ENCODE measurements at places on chromosomes 2 and 18.
A peak's percentile ranks its signal among the peaks of the same experiment; 100 is the strongest.

DNA sequence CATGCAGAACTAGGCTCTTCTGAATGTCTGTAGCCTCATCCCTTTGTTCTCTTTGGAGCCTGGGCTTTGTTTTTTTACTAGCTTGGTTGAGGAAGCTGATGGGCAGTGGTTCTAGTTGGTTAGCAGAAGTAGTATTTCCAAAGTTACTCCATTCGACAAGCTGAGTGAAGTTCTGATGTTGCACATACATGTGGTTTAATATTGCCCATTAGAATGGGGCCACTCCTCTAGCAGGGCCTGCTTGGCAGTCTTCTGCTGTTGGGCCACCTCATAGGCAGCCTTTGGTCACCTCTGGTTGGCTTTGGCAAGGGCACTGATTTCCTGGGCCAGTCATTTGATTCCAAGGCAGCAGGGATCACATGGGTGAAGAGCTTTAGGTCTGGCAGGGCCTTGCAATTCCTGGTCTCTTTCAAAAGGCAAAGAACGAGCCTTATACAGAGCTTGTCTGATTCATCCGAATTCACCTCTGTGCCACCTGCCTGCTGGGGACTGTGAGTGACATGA is 2.5 kb downstream of the RPIA start:
- no peak for DNase-seq

- DNase-seq, result no peak
These were observed 17.0 kb downstream of the ANKRD29 start for GRCh38 chr18:23645568-23646175.

DNA sequence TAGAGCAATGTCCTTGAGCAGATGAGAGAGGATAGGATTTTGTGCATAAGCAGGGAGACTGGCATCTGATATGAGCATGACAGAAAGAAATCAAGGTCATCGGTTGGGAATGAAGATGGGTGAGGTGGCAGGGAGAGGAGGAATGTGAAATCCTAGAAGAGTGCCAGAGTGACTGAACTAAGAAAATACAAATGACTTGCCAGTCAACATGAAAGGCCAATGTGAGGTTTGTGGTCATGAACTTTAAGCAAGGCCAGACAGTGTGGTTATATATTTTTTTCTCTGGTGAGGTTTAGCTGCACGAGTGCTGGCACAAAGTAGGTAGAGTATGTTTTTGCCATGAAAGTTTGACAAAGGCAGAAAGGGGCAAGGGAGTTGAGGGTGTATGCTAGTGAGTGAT is 21.2 kb downstream of the QPCT start:
- no peak for DNase-seq

DNA sequence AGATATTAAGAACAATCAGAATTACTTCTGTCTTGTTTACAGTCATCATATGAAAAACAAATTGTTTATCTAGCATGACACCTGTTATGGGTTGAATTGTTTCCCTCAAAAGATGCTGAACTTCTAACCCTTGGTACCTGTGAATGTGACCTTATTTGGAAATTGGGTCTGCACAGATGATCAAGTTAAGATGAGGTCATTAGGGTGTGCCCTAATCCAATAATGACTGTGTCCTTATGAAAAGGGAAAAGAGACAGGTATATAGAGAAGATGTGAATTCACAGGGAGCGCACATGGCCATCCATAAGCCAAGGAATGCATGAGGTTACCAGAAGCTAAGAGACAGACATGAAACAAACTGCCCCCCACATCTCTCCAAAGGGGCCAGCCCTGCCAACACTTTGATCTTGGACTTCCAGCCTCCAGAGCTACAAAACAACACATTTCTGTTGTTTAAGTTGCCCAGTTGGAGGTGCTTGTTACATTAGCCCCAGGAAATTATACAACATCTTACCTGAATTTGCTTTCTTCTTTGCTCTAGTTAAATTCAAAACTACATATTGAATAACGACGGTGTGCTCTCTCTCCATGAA is 2.3 kb upstream of the HPCAL1 start:
- no peak for DNase-seq

GRCh38 chr2:128726911-128727310 is 408.2 kb upstream of the HS6ST1 start:
- DNase-seq, result no peak

- DNase-seq, result no peak
These were observed 4.0 kb upstream of the NOP58 start for GRCh38 chr2:202261531-202261930.

DNA sequence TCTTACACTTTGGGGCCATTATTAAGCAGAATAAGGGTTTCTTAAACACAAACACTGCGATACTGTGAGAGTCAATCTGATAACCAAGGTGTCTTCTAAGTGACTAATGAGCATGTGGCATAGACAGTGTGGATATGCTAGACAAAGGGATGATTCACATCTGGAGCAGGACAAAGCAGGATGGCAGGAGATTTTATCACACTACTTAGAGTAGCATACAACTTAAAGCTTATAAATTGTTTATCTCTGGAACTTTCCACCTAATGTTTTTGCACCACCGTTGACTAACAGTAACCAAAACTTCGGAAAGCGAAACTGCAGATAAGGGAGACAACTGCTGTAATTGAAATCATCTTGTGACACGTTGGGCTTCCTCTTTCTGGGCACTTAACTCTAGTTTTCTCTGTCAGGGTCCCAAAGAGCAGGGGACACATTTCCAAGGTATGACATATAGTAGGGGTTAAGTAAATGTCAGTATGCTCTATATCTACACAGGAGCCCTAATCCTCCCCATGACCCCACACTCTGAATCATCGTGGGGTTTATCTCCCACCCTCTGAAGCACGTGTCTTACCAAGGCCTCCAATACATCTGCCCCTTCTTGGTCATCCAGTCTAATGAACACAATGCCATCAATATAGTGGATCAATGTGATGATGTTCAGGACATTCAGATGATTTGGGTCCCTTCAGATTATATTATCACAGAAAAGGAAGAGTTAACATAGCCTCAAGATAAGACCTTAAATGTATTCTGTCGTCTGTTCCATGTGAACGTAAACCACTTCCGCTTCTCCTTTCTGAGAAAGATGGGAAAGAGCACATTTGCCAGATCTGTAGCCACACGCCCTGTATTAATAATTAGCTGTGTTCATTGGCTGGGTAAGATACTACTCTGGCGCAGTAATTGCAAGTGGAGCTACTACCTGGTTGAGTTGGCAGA is 78.7 kb downstream of the FTCDNL1 start:
- no peak for DNase-seq

- no peak for DNase-seq
These were observed 141.1 kb downstream of the CDH20 start for GRCh38 chr18:61474341-61474740.

DNA sequence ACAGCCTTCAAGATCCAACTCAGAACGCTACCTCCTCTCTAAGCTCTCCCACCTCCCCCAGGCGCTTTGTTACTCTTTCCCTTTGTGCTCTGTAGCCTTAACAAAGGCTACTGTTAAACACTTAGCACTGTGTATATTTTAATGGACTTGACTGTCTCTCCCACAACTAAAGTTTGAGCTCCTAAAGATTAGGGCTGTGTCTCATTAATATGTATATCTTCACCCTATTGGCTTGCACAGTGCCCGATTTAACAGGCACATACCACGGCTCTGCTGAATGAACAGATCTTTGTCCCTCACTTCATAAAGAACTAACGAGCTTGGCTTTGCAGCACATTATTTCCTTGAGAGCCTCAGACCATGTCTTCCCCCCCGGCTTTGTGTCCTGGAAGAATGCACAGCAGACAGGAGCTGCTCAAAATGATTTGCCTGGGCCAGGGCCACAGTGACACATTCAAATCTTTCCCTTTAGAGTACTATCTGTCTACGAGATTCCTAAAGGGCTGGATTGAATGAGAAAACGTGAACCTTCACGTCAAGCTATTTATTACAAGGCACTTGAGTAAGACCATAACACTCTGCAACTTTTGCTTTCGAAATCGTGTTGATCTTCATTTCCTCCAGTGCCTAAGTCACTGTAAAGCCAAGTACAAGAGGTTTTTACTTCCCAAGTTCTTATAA is 22.1 kb downstream of the ABHD3 start:
- peak; percentile 44 for DNase-seq

GRCh38 chr2:143284087-143284675 is 155.0 kb downstream of the ARHGAP15 start:
- peak; percentile 72 for DNase-seq

GRCh38 chr2:36373149-36373926 is 17.8 kb downstream of the CRIM1 start:
- no peak for DNase-seq

GRCh38 chr2:49186050-49186648 is 31.8 kb upstream of the FSHR start:
- DNase-seq, result no peak

DNA sequence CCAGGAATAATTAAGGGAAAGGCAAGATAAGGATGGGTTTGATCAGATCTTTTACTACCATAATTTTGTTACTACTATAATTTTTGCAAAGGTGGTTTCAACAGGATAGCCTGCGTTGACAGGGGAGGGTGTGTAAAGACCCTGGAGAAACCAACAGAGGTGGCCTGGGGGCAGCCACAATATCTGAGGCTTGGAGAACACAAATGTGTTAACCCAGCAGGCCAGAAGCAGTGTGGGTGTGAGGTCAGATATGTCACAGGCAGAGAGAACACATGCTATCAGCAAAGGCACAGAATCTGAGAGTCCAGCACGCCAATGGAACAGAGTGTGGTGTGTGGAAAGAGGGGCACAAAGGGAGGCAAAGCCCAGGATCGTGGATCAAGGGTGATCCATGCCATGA is 399.4 kb upstream of the TRIB2 start:
- DNase-seq, result no peak

- no peak for DNase-seq
These were observed 231.9 kb downstream of the PTGR3 start for GRCh38 chr18:74977041-74977440.

DNA sequence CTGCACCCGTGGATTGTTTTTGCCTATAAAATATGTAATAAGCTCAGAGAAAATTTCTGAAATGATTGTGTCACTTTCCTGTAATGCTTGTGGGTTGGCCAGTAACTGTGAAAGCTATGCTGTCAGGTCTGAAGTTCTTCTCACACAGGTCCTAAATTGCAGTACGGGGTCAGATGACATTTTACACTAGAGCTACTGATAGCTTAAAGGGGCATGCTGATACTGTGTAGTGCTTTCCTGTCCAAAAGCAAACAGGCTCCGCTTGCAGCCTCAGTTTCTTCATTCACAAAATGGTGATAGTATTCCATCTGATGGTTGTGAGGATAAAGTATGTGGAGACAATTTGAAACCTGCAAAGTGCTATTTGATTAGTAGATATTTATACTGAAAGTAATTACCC is 7.6 kb upstream of the FARSB start:
- no peak for DNase-seq

GRCh38 chr2:137928547-137929518 is 35.4 kb upstream of the HNMT start:
- DNase-seq, result no peak

DNA sequence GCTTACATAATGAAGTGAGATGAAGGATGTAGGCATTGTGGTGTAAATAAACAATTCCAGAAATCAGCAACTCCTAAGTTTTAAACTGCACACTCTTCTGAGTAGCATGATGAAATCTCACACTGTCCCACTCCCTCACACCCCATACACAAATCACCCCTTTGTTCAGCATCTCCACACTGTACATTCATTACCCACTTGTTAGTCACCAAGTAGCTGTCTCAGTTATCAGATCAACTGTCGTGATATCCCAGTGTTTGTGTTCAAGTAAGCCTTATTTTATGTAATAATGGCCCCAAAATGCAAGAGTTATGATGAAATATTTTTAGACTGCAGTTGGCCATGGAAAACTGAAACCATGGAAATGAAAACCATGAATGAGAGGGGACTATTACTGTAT is 135.7 kb downstream of the GRB14 start:
- no peak for DNase-seq

DNA sequence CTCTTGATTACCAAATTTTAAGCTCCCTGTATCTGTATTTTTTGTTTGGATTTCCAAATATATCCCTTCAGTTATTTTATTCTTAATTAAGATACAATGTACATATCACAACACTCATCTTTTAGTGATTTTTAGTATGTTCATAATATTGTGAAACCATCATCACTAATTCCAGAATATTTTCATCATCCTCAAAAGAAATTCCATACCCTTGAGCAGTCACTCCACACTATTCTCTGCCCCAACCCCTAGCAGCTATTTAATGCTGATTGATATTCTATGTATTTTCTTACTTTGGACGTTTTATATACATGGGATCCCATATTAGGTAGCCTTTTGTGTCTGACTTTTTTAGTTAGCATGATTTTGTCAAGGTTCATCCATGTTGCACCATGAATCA is 127.4 kb upstream of the SLC8A1 start:
- DNase-seq, result no peak

DNA sequence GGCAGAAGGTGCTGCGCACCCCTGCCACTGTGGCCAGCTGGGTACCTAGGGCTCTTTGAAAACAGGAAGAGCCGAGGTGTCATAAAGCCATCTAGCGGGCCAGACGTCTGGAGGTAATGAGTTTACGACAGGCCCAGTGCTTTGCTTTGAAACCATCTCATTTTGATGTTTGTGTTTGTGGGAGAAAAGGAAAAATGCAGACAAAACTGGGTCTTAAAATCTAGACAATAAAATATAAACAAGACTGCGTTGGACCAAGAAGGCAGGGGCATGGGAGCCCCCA is 3.2 kb downstream of the HOXD9 start:
- peak; percentile 41 for DNase-seq

DNA sequence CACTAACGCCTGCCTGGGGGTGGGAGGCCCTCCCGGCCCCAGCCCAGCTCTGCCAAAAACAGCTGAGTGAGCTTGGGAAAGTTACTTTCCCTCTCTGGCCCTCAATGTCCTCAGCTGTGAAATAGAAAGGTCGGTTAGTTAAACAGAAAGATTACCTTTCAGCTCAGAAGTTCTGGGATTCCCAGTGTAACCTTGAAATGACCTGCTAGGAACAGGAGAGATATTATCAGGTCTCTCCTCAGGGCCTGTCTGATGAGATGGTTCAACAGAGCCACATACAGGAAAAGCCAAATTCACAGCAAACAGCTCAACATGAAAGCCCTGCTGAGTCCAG is 68.8 kb downstream of the LBH start:
- no peak for DNase-seq

GRCh38 chr18:323253-323622 is 55.4 kb upstream of the THOC1 start:
- no peak for DNase-seq

GRCh38 chr2:181627545-181627944 is 29.4 kb downstream of the CERKL start:
- no peak for DNase-seq

DNA sequence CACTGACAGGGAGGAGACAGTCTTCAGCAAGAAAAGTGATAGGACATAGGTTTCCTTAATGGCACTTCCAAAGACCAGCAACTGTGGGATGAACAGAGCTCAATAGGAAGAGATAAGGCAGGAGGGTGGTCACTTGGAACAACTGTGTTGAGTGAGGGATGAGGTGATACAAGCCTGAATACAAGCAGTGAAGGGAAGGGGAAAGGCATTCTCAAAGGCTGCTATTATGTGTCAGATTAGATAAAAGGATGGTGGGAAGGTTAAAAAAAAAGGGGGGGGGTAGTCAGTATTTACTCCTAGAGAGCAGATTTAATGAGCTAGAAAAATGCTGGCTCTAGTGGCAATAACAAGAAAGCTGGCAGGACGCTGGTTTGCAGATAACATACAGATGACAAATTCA is 25.7 kb downstream of the CCBE1 start:
- DNase-seq, result no peak

Measured in A673 (cell line).